ENCODE measurements at places on chromosomes 5 and 9.

DNA sequence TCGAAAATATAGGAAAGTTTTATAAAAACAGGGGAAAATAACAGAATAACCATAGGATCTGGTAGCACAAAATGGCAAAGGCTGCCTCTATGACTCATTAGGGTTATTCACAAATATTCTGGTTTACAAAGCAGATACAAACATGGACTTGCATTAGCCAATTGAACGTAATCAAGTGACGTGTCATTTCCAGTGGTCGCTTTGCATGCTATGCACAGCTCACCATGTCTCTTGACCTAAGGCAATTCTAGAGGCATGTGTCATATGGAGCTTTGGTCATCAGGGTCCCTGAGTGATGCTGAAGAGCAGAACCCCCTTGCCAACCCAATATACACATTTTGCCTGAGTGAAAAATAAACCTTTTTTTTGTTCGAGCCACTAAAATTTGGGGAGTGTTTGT is 158.8 kb downstream of the TMEM161B start:
- DNase-seq = no peak

DNA sequence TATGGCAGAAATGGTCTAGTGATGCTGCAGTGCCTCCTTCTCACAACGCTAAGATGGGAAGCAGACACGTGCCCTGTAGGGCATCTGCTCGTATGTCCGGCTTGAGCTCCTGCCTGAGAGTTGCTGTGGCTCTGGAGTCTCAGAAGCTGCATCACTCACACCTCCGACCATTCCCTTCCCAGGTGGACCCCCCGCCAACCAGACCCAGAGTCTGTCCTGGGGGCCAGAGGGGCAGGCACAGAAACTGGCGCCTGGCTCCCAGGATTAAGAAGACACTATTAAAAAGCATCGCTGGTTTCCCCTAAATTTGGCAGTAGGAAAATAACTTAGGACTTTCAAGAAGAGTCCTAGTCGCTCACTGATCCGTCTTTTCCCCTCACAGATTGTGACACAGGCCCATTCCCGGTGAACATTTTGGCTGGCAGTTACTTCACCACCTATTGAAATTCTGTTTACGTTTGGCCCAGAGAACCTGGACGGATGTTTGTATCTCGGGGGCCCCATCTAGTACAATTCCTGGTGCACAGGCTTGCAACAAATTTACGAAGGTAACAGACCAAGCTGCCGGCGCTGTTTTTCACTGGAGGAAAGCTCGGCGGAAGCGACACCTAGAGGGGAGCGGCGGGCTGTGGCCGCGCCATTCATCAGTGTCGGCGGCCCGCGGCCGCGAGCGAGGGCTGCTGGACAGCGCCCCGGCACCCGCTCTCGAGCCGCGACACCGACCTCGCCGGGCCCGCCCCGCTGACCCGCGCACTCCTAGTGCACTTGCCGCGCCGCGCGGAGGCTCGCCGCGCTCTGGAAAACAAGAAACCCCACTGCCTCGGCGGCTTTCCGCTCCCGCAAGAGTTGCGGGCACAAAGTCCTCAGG is 1.6 kb downstream of the FSTL4 start:
- no peak for DNase-seq

DNA sequence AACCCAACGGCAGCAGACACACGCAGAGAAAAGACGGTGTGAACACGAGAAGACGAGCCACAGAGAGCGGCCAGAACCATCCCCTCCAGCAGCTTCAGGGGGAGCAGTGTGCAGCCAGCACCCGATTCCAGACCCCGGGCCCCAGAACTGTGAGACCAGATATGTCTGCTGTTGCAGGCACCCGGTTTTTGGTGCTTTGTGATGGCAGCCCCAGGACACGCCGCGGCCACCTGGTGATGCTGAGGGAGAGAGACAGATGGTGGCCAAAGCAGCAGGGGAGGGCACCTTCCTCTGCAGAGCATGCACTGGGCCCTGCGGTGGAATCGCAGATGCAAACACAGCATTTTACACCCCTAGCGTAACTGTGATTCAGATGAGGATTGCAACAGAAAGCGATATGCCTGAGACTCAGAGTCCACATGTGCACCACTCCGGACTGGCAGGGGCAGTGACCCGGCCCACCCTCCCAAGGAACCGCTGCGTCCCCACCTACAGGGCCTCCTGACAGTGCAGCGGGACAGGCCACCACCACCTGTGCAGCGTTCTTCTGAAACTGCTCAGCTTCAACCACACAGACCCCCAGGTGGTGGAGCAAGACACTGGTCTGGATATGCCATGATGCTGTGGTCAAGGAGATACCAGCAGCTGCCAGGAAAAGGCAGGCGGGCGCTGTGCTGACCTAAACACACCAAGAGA is 24.0 kb downstream of the ZDHHC11B start:
- DNase-seq = no peak

DNA sequence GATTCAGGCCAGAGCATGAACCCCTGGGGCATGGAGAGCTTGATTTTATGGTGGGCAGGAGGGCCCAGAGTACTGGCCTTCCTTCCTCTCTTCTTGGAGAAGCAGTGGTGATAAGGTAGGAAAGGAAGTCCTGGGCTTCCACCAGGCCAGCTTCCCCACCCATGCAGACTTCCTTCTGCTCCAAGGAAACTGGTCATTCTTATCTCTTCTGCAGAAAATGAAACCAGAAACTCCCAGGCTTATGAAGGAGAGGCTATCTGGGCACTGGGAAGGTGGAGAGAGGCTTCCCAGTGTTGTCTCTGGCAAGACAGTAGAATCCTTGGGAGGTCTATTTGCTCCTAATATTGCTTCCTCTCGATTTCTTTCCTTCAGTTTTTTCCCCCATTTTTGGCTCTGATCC is 110.5 kb upstream of the EQTN start:
- no peak for DNase-seq

- peak; percentile 56 for DNase-seq
Measured at GRCh38 chr9:128094166-128094949, 26.3 kb downstream of the SLC25A25 start.

GRCh38 chr5:109486200-109486804 is 76.5 kb upstream of the PJA2 start:
- no peak for DNase-seq

- no peak for DNase-seq
Measured at GRCh38 chr5:151168602-151169344, 11.2 kb upstream of the ANXA6 start.

GRCh38 chr9:103991698-103992097 is 102.4 kb upstream of the SMC2 start:
- no peak for DNase-seq

DNA sequence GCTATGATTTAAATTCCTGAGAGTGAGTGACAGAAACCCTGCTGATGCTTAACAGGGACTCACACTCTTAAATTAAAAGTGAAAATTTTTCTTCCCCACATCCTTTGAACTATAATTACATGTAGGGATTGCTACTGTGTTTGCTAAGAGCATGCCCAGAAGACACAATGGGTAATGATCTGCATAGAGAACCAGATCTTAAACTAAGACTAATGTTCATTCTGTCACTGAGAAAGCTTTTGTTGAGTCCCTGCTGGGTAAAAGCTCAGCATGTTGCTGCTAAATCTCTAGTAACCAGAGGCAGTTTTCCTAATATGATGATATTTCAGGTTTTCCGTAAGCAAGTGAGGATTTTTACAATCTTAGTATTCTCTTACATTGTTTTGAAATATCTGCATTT is 424.8 kb upstream of the SMC2 start:
- no peak for DNase-seq

- DNase-seq = no peak
Measured at GRCh38 chr9:108521063-108521590, 334.7 kb downstream of the ACTL7B start.

DNA sequence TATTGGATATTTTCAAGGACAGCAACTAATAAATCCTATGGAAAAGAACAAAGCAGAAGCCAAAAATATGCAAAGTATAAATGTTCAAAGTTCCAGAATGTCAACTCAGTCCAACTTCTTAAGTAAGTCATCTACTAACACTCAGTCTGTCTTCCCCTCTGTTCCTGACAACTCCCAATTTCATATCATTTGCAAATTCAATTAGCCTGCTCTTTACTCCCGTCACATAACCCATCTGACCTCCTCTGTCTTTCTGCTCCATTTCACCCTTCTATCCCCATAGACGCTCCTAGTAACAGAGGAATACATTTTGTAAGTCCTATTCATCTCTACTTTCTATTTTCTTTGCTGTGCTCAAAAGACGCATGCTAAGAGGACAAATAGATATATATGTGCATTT is 659.8 kb upstream of the MEF2C start:
- DNase-seq = no peak

DNA sequence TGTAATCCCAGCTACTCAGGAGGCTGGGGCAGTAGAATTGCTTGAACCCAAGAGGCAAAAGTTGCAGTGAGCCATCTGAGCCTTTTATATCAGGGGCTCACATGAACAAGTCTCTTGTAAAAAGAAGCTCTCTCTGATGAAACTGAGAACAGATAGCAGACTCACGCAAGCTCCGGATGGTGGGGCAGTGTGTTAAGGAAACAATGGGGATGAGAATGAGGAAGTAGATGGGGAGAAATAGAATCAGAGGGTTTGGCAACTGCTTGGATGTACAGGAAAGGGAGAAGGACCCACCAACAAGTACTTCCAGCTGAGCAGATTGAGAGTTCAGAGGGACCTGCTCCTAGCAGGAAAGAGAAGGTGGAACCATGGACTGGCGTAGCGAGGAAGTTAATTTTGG is 18.6 kb downstream of the TMEM252 start:
- DNase-seq = no peak

- no peak for DNase-seq
Measured at GRCh38 chr9:69253057-69253456, 72.0 kb upstream of the ENTREP1 start.

GRCh38 chr5:177124486-177124991 is 9.0 kb upstream of the NSD1 start:
- no peak for DNase-seq

DNA sequence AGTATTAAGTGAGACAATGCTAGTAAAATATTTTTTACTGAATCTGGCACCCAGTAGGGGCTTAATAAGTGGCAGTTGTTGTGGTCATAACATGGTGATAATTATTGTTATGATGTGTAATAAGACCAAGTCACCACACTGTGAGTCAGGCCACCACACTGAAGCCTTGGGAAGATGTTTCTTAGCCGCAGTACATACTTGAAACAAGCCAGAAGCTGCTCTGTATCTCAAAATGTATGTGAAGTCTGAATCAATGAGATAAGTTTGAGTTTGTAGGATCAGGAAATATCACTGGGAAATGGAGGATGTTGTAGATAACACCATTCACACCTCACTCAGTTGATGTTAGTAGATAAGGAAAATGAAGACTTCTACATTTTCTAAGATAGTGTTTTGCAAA is 51.3 kb upstream of the PTPN3 start:
- DNase-seq = no peak

DNA sequence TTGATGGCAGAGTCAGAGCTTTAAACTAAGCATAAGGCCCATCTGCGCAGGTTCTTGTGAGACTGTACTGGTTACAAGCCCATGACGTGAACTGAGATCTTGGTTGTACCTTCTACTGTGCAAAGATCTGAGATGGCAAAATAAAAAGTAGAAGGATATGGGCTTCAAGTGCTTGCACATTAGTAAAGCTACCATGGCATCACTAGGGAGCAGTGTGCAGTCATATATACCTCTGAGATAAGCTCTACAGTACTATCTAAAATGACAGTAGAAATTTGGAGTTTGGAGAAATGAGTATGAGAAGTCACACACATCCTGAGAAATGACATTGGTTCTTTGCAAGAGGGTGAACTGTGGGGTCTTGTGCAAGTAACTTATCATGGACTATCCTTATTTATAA is 408.2 kb upstream of the PRR16 start:
- DNase-seq = no peak

DNA sequence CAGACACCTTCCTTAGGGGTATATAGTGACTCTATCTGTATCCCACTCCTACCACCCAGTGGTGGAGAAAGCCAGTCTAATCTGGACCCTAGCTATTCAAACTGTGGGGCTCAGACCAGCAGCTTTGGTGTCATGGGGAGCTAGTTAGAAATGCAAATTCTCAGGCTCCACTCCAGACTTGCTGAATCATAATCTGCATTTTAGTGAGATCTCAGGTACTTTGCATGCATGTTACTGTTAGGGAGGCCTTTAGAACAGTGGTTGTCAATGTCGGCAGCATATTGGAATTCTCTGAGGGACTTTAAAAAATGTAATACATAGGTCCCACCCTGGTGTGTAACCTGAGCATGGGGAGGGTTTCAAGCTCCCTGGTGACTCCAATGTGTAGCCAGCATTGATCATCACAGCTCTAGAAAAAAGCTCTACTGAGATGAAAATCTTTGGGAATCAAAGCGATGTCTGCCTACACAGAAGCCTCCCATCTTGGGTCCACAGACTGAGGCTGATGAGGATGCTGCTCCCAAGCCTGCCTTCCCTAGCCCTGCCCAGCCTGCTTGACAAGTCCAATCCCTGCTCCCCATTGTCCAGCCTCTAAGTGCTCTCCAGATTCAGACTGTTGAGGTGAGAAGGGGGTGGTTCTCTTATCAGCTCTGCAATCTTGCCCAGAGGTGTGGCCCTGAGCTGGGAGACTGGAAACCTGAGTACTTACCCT is 11.9 kb upstream of the GM2A start:
- no peak for DNase-seq

- no peak for DNase-seq
Measured at GRCh38 chr5:37721447-37721871, 118.4 kb downstream of the GDNF start.

- DNase-seq = no peak
Measured at GRCh38 chr5:126103050-126103449, 320.2 kb upstream of the GRAMD2B start.

DNA sequence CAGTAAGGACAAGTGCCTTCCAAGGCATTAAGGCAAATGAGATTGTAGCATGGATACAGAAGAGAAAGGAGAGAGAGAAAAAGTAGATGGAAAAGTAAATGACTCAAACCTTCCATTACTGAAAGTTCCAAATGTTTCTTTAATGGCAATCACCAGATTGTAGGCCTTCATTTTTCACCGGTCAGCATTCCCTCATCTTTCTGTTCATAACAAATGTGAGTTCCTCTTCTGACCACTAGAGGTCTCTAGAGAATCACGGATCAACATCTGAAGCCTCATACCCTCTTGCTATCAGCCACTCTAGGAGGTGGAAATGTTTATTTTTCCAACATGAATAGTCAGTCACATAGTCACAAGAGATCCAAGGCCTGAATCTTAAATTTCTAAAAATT is 73.6 kb upstream of the RPS23 start:
- no peak for DNase-seq

- no peak for DNase-seq
Measured at GRCh38 chr5:10235350-10235749, 14.3 kb downstream of the ATPSCKMT start.

GRCh38 chr5:160556846-160557245 is 135.2 kb downstream of the PTTG1 start:
- DNase-seq = no peak

- DNase-seq = peak; percentile 37
Measured at GRCh38 chr5:91419571-91420537, 36.7 kb upstream of the ARRDC3 start.

DNA sequence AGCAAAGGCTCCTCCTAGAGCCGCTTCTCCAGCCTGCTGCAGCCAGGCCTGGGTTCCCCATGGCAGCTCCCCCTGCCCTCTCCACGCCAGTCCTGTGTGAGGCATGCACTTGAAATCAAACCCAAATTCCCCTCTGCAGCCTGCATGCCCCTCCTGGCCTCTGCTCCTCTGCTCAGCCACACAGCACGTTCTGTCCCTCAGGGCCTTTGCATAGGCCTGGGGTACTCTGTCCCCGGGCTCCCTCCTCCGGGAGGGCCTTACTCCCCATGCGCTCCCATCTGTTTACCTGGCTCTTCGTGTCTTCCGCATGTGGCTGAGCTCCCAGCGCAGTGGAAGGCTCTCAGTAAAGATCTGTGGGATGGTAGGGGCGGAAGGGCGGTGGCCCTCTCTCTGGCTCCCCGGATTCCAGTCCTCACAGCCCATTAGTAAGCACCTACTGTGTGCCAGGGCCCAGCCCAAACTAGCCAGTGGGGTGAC is 203.5 kb upstream of the IER5L start:
- no peak for DNase-seq

GRCh38 chr9:119509291-119509905 is 140.2 kb upstream of the BRINP1 start:
- no peak for DNase-seq

Data from stimulated activated CD4-positive, alpha-beta T cell treated with anti-CD3 and anti-CD28 coated beads, TNF-alpha, amount 100 ng/mL, for 1 hour (primary cell).